CD4-positive, alpha-beta T cell treated with Interleukin-15 for 1 hour (primary cell): ENCODE measurements at places on chromosomes 1 and 21.

DNA sequence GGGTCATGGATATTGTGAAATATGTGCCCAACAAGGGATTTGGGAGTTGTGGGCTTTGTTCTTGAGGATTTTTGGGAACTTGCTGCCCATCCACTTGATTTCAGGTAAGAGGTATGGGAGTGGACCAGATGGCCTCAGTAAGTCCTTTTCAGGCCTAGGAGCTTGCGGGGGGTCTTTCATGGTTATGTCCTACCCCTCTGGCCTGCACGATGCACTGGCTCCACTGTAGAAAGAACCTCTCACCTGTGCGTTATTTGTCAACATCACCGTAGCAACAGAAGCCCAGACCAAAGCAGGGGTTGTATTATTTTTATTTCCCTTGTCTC is 8.6 kb downstream of the RIIAD1 start:
- no peak for DNase-seq

GRCh38 chr1:78839704-78840277 is 166.7 kb downstream of the ADGRL4 start:
- DNase-seq: no peak

GRCh38 chr1:89807983-89808382 is 12.8 kb upstream of the LRRC8D start:
- no peak for DNase-seq

GRCh38 chr1:82752046-82752445 is 951.3 kb downstream of the ADGRL2 start:
- DNase-seq: no peak

DNA sequence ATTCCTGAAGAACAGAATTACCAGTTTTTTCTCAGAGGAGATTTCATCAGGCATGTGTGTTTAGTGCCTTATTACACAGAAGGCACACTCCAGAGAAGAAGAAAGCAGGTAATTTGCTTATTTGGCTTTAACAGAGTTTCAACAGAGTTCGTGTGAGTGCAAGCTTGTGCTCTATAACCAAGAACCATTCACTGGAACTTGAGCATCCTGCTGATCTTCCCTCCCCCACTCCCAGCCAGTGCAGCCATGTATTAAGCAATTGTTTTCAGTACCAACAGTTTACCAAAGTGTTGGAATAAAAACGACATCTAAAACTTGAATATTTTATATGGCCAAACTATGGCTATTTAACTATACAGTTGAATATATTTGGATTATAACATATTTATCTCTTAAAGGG is 4.3 kb downstream of the MGST3 start:
- no peak for DNase-seq

- no peak for DNase-seq
These were observed 17.3 kb downstream of the CSF1 start for GRCh38 chr1:109927911-109928321.

- no peak for DNase-seq
These were observed 126.8 kb upstream of the ZNF644 start for GRCh38 chr1:91148641-91149069.

GRCh38 chr1:229136822-229137221 is 134.1 kb upstream of the RAB4A start:
- DNase-seq: no peak

DNA sequence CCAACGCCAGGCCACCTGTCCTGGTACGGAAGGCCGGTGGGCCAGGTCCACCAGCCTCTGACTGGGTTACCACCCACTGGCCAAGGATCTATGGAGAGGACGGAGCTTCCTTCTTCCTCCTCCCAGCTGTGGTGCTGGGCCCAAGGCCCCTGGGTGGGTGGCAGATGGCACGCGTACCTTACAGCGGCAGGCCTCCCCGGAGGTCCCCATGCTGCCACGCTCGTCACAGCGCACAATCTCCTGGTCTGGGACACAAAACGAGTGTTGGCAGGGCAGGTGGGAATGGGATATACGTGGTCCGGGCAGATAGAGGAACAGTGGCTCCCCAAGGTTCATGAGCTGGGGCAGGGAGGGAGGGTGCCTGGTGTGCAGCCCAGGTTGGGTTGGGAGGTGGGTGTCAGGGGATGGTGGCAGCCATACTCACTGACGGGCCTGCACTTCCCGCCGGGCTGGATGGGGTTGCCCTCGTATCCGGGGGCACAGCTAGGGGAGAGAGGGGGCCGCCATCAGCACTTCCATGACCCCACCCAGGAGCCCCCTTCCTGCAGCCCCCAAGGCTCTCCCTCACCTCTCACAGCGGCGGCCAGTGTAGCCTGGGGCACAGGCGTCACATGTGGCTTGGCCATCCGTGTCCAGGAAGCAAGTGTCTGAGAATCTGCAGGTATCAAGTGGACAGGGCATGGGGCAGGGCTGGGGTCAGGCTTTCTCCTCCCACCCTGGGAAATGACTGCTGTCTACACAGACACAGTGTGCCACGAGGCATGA is 58.9 kb downstream of the HSPG2 start:
- no peak for DNase-seq

DNA sequence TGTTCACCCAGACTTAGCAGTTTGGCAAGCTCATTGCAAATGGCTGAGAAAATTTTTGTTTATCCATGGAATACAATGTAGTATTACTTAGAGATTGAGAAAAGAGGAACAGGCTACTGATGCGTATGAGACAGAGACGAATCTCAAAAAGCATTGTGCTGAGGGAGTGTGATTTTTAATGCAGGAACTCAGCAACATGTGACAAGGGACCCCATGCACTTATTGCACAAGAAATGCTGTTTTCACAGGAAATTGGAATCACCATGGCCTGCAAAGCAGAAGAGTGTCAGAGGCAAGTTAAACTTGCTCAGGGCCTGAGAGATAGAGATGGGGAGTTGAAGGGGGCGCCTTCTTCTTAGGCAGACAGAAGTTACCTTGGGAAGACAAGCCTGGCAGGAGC is 32.6 kb upstream of the TLR5 start:
- DNase-seq: peak; percentile 36

GRCh38 chr1:192565946-192566345 is 9.6 kb upstream of the RGS1 start:
- DNase-seq: no peak

DNA sequence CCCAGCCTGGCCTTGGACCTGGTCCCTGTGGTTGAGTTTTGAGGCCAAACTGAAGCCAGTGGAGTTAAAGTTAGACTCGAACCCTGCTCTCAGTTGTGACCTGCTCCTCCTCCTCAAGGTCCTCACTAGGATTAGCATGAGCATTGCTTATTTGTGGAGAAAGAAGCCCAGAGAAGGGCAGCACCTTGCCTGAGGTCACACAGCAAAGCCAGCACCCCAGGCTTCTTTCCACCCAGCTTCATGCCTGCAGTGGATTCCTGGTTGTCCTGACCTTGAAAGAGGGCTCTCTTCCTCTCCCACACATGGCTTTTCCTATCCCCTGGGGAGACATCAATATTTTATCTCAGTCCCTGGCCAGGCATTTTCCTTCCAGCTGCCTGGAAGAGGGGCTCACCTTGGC is 2.8 kb downstream of the LDLRAP1 start:
- no peak for DNase-seq

DNA sequence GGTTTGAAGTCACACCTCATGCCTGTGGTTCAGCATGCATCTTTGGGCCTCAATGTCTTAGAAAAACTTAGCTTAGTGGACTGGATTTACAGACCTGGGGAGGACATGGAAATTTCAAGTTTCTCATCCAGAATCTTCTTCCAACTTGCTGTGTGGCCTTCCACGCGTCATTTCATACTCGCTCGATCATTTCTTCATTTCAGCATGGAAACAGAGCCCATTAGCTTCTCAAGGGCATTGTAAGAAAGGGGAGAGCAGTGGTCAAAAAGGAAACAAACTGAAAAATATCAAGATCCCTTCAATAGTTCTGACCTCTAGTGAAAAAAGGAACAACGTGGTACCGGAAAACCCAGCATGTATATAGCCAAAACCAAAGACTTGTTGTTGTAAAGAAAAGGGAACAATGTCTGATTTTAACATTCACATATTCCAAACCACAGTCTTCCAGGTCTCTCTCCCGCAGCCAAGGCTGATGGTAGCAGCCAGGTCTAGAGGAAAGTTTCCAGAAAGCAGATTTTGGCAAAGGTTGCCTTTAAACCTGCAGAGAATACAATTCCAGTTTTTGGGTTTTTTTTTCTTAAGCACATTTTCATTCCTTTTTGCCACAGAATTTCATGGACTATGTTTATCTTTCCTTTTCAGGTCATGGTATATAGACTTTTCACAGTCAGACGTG is 97.0 kb upstream of the CDC42BPA start:
- no peak for DNase-seq

DNA sequence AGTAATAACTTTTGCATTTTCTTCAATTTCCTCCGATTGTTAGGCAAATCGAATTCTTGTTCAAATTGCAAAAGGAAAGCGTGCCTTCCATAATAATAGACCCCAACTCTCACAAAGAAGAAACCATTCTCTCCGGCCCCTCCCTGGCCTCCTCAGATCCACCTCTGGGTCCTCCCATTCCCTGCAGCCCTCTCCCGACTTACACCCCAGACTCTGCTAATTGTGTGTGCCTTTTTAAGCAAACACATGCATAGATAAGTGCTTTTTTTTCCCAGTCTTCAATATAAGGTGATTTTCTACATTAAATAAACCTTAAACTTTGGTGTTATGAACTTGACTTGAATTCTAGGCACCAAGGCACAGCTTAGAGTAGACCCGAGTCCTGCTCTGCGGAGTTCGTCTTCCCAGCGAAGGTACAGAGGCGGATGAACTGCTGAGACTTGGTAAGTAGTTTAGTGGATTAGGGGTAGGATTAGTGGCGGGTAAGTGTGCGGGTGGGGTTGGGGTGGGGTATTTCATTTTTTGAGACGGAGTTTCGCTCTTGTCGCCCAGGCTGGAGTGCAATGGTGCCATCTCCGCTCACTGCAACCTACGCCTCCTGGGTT is 1.5 kb downstream of the L1TD1 start:
- no peak for DNase-seq

GRCh38 chr1:184362876-184363275 is 24.0 kb upstream of the C1orf21 start:
- DNase-seq: no peak

DNA sequence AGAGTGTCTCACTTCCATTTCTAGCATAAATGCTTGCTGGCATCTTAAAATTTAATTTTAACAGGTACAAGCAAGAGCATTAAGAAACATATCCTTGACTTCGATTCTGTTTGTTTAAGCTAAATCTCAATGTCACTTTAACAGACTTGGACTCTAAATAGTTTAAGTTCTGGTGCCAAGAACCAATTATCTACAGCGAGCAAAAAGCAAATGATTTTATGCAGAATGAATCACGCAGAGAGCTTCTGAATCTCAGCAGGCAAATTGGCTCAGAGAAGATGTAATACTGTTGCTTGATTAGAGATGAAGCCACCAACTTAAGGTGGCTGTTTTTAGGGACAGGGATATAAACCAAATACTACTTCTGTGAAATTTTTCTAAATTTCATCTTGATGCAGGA is 117.0 kb upstream of the PLD5 start:
- no peak for DNase-seq

- DNase-seq: no peak
These were observed 14.0 kb upstream of the TIPRL start for GRCh38 chr1:168164771-168165170.

GRCh38 chr1:182248721-182249120 is 142.9 kb downstream of the GLUL start:
- no peak for DNase-seq

DNA sequence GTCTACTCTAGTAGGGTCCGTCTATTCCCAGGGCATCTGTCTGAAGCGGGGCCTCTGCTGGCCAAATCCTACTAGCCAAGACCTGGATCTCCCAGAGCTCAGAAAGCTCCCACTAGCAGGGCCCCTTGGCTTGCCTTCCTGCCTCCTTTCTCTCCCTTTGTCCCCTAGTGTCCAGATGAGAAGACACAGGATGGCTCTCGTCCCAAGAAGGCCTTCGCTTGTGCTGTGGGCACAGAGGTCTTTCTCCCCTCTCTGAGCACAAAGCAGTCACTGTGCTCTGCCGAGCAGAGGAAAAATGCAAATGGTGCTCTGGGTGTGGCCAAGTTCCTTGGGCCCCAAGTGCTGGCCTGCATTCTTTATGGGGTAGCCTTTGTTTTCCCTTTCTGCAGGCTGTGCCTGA is 13.0 kb upstream of the GPR137B start:
- no peak for DNase-seq

DNA sequence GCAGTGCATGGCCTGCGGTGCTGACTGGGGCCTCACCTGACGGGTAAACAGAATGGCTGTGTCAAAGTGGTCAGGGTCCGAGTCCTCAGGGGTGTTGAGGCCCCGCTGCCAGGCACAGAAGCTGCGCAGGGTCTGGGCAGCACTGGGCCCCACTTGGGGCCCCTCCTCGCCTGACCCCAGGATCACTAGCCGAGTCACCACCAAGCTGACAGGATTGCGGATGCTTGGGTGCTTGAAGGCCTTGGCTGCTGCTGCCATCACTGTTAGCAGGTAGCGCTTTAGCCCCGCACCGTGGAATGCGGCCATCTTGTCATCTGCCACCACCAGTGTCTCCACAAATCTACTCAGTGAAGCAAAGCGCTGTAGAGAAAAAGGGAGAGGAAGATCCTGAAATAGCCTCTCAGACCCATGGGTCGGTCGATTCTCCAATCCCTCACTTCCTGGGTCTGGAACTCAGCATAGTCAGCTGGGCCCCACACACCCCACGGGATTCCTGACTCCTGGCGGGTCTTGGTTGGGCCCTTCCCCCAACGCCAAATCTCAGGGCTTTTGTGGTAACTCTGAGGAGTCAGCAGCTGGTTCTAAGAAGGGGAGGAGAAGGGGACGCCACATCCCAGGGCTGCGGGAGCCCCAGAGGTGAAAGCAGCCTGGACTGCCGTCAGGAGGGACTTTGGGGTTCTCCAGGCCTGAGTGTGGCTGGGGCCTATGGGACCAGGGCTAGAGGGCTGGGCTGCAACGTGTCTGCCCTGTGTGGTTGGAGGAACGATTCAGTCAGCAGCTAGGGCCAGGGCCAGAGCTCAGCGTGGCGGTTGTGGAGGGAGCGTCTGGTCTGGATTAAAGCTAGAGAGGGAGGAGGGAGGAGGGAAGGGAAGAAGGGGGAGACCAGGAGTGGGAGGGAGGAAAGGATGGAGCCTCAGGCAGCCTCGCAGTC is 2.1 kb downstream of the ADAMTS4 start:
- DNase-seq: no peak

- no peak for DNase-seq
These were observed 31.2 kb upstream of the MORC3 start for GRCh38 chr21:36288651-36289243.

- no peak for DNase-seq
These were observed 151.1 kb downstream of the ZNF281 start for GRCh38 chr1:200258447-200259375.

DNA sequence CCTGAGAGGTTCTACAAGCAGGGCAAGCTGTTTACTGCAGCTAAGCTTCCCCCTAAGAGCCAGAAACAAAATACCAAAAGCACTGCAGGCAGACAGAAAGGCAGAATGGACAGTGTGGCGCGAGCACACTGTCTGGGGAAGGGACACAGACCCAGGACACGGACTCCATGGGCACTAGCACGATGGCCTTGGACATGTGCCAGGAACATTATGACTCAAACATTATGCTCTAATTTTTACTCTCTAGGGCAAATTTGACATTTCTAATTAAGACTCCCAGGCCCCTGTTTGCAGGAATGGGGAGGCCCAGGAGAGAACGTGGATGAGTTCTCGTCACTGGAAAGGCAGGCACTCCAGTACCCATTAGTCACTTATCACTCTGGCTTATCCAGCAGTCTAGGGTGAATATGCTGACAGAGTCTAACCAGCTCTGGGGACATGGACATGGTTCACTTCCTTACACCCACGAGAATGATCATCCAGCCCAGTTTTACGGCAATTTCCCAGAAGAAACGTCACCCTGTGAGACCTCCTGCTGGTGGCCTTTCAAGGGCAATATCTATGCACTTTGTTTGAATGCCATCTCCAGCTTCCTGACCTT is 45.1 kb downstream of the CAPN8 start:
- no peak for DNase-seq

- no peak for DNase-seq
These were observed 71.4 kb downstream of the KCNN3 start for GRCh38 chr1:154798645-154799044.
